ENCODE measurements at places on chromosomes 3 and 15.

- no peak for DNase-seq
Measured at GRCh38 chr3:47940232-47940631, 76.0 kb downstream of the MAP4 start.

- no peak for DNase-seq
Measured at GRCh38 chr3:11510001-11510340, 133.7 kb downstream of the VGLL4 start.

- no peak for DNase-seq
Measured at GRCh38 chr3:110741891-110742290, 329.7 kb upstream of the NECTIN3 start.

DNA sequence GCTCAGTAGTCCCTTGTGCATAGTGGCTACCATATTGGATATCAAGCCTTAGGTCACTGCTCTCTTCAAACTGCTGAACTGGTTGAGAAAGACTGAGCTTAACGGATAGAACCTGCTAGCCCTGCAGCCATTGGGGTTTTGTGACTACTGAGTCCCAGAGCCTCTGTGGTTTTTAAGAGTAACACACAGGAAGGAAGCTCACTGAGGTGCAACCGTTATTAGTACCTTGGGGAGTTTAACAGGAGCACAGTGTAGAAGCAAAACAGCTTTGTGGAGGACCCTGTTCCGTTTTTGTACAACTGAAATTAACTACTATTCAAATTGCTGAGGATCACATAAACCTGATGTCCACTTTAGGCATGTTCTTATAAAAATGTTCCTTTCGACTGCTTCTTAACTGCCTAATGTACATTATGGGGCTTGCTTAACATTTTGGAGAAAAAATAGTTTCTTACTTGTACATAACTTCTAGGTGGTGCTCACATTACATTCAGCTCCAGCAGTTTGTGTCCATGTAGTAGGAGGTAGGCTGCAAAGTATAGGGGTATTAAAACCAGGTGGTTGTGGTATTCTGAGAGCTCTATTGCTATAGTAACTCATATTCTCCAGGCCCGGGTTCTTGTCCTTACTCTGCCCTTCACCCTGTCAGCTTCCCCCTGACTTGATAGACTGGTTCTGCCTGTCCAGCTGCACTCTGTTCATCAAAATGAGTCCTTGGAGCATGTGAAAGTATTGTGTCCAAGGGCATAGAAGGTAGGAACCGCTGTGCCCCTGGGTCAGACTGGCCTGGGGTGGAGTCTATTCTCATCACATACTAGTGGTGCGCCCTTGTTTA lies 17.3 kb downstream of the PXK start:
- no peak for DNase-seq

- no peak for DNase-seq
Measured at GRCh38 chr15:76979331-76979925, 15.5 kb upstream of the PSTPIP1 start.

- no peak for DNase-seq
Measured at GRCh38 chr15:68224546-68225250, 4.8 kb downstream of the CLN6 start.

GRCh38 chr15:31556494-31557150 lies 230.0 kb downstream of the KLF13 start:
- no peak for DNase-seq

DNA sequence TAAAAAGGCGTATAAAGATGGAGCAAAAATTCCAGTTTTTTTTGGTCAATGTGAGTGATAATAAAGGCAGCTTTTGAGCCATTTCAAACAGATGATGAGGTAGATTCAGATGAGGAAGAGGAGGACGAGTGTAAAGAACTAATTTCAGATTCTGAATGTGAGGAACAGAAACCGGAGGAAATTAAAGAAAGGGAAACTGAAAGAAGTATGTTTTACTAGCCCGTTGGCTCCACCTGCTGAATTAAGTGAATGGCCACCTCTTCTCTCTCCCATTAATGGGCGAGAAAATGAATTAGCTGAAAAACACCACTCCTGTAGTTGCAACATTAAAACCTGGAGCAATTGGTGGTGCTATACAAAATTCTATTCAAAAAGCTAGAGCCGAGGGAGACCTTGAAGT lies 55.4 kb downstream of the CYP19A1 start:
- DNase-seq: no peak

GRCh38 chr3:62090519-62090918 lies 282.8 kb downstream of the FEZF2 start:
- DNase-seq: no peak

GRCh38 chr3:137065381-137065780 lies 107.6 kb downstream of the IL20RB start:
- DNase-seq: no peak

- no peak for DNase-seq
Measured at GRCh38 chr3:97350971-97351370, 413.6 kb upstream of the ARL6 start.

- no peak for DNase-seq
Measured at GRCh38 chr3:30253832-30254231, 352.6 kb upstream of the TGFBR2 start.

- DNase-seq: peak; percentile 3
Measured at GRCh38 chr3:173529062-173529711, 131.6 kb downstream of the NLGN1 start.

DNA sequence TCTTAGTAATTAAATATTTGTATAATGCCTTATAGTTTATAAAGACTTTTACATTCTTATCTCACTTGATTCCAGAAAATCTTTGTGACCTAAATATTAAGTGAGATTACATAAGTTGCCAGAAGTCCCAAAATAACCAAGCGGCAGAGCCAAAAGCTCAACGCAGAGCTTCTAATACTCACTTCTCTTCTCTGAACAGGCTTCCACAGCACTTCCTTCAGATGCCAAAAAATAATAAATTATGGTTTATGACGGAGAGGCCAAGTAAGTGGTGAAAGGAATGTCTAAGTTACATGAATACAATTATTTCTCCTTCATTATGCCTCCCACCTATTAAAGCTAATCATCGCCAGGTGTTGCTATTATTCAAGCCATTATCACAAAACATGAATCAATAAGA lies 110.3 kb downstream of the GBE1 start:
- no peak for DNase-seq

DNA sequence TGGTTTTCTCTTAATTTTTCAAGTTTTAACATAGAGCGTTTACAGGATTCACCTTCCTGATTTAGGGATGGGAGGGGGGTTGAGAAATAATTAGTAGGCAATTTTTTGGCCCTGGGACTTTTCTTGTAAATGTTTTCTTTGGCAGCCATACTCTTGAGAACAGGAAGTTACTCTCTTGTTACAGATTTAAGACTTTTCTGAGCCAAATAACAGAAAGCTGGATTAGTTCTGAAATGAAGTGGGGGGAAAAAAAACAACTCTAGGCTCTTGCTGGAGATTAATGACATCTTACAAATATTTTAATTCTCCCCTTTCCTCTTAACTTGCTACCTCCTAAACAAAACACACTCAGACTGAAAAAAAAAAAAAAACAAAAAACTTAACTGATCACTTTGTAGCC lies 13.8 kb upstream of the POLR2M start:
- no peak for DNase-seq

DNA sequence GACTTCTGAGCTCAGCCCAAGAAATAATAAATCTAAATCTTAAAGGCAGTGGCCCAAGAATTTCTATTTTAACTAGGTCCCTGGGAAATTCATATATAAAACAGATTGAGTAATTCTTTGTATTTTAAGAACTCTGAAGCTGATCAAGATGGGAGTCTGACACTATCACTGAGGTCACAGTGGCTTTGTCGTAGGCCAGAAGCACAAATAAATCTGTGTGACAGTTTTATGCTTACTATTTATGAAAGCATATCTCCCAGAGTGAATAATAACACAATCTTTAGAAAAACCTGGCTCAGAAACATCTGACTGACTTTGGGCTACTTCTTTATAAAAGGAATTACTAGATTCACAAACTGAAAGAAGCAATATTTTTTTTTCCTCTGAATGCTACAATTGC lies 51.9 kb downstream of the SLITRK3 start:
- DNase-seq: no peak

DNA sequence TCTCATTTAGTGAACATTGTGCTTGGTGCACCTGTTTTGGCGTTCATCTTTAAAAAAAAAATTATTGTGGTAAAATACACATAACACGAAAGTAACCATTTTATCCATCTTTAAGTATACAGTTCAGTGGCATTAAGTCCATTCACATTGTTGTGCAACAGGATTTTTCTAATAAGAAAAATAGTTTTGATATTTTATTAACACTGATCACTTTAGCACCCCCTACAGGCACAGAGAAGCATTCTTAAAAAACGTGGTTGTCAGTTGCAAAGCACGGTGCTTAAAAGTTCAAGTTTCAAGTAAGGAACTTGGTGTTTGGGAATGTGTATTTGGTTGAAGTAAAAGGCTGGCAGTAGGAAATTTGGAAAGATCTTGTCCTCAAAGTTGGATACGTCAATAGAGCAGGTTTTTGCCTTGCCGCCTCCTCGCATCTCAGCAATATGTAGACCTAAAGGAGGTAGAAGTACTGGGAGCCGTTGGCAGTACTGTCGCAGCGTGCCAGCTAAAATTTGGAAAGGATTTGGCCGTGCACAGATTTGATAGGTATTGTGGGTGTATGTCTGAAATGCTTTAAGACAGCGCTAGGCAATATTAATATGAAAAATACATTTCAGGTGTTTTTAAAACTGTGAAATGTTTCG lies 110.4 kb downstream of the LRRC28 start:
- DNase-seq: no peak

- no peak for DNase-seq
Measured at GRCh38 chr15:72481015-72481659, 7.0 kb downstream of the ARIH1 start.

GRCh38 chr3:46386205-46386604 lies 15.5 kb downstream of the CCR5 start:
- peak; percentile 42 for DNase-seq

DNA sequence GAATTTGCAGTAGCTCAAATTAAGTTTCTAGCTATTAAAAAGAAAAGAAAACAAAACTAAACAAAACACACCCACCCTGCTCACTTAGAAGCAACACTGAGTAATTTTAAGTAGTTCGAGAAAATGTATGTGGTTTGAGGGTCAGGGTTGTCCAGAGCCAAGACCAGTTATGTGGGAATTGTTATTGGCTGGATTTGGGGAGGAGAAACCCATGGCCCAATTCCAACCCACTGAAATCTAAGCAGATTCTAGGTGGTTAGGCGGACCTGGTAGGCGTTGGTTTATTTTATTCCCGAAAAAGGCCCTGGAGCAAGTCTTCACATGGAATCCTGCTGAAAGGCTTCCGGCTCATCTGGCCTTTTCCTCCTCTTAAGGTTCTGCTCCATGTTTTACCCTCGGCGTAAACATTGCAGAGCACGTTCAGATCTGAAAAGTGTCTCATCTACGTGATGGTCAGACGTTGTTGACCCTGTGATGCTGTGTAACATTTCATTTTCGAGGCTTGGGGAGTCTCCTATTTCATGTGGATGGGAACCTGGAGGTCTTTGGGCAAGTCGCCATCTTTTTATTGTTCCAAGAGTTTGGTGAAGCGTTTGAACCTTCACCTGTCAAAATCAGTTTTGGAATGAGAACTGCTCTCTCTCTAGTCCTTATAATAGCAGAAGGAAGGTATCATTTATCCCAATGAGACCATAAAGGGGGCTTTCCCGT lies 64.0 kb downstream of the FLNB start:
- DNase-seq: no peak

DNA sequence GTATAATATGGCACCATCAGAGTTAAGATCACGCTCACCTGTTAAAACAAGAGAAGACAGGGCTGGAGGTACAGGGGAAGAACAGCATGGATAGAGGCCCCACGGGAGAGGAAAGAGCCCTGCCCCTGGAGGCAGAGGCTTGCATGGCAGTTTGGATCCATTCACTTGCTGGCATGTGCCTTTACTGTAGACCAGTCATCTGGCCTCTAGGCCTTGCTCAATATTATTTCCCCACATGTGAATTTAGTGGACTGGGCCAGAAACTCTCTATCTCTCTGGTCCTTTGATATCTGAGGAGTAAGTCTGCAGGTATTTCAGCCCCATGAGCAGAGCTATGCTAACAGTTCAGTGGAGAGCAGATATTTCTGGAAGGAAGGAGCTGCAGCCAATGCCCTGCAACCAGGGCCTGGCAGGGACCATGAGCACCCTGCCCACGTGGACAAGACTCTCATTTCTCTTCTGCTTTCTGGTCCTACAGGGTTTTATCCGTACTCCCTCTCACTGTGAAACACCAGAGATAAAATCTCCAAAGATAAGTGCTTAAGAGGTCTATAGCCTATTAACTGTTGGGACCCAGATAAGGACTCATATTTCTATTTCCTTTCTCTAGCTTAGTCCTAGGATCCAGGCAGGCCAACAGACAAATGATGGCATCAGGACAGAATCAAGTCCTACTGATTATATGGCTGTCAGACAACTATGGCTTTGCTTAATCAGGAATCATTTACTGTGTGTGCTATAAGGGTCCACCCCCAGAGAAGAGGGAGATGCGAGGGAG lies 65.0 kb downstream of the CLDN11 start:
- DNase-seq: no peak

- DNase-seq: no peak
Measured at GRCh38 chr3:194485468-194485880, 1.3 kb downstream of the ATP13A3 start.

DNA sequence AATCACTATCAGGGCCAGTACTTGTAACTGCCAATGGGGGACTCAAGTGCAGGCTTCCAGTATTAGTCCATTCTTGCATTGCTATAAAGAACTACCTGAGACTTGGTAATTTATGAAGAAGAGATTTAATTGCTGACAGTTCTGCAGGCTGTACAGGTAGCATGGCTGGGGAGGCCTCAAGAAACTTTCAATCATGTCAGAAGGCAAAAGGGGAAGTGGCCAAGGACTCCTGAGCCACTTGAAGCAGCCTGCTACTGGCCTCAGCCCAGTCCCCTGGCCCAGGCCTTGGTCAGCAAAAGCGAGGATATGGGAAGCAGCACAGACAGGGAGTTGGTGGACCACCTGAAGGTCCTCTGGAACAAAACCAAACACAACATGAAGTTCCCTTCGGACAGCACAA lies 29.2 kb upstream of the OR5K1 start:
- no peak for DNase-seq

- DNase-seq: no peak
Measured at GRCh38 chr15:70539912-70540530, 223.3 kb downstream of the UACA start.
